ENCODE measurements at places on chromosomes 3 and 15.

- DNase-seq: no peak
These were observed 21.4 kb upstream of the NR2C2 start for GRCh38 chr3:14925729-14926591.

DNA sequence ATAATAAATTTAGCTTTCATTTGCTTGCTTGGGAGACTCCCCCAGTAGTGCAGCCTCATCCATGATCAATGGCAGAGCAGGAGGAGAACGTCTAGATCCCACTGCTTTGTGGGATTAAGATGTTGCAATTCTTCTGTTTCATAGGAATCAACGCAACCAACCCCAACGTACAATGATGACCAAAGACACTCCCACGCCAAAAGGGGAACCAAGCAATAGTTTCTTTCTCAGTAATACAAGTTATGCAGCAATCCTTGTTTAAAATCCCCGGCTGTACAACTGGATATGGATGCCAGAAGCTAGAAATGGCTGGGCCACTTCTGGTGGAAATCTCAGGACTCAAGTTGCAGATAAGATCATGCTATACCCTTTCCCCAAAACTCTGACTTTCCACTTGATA is 411.2 kb downstream of the VPS13C start:
- no peak for DNase-seq

DNA sequence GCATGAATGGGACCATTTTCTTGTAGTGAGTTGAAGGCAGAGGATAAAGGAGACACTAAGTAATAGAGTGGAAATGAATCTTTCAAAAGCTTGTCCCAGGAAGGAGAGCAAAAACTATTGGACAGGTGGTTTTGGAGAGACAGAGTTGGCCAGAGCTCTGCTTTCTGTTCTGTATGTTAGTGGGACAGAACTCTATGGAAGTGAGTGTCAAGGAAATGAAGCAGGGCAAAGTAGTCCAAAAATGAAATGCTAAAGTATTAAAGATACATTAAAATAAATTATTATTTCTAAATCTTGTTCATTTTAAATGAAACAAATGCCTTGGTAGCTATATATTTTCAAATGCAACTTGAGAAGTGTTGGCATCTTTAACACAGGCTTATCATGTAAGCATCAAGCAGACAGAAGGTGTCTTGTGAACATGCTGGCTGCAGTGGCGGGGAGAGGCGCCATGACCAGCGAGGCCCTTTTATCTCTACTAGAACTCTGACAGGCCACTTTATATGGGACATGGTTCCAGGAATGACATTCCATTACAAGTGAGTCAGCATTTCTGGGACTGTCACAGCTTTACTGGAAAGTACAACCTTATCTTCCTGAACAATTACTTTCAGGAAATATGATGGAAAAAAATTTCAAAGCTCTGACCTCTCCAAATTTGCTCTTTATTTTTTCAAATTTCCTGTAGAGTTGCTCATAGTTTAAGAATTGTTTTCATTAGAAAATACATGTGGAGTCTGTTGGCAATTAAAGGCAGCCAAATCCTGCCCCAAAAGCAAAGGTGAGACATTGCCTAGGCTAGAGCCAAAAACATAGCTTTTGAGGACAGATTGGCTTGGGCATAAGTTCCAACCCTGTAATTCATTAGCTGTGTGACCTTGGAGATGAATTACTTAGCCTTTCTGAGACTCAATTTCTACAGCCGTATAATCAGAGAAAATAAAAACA is 106.5 kb downstream of the ECT2 start:
- no peak for DNase-seq

DNA sequence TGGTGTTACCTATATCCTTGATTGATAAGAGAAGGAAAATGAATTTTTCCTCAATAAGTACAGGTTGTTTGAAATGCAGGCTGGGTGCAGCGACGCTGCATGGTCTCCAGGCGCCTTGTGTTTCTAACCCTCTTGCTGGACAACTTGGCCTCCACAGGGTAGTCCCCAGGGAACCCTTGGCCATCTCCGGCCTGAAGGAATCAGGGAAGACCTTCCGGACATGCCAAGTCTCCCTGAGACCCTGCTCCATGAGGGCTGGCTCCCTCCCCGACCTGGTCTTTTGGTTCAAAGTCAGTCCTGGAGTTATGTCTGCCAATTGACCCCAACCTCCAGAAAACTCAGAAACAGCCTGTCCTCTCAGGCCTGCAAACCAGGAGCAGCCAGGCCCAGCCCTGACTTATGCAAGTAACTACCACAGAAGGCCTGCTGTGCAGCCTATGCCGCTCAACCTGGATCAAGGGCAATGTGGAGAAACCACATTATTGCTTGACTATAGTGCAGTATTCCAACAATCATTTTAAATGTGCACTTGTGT is 98.3 kb downstream of the LIPC start:
- no peak for DNase-seq

GRCh38 chr3:184272269-184272668 is 3.6 kb upstream of the ECE2 start:
- no peak for DNase-seq

DNA sequence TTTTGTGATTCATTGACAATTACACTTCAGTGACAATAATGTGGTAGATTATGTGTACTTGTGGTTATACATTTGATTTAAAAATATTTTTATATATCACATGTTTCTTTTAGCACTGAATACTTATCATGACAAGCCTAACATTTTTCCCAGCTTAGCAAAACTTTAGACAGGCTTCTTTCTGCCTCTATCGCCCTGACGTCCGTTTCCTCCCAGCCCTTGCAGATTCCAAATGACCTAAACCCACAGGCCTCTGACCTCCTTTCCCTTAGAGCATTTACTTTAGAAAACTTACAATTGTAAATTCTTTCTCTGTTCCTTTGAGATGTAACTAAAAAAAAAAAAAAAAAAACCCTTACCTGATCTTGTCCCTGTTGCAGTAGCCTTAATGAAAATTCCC is 326.1 kb downstream of the UNC13C start:
- DNase-seq: no peak

DNA sequence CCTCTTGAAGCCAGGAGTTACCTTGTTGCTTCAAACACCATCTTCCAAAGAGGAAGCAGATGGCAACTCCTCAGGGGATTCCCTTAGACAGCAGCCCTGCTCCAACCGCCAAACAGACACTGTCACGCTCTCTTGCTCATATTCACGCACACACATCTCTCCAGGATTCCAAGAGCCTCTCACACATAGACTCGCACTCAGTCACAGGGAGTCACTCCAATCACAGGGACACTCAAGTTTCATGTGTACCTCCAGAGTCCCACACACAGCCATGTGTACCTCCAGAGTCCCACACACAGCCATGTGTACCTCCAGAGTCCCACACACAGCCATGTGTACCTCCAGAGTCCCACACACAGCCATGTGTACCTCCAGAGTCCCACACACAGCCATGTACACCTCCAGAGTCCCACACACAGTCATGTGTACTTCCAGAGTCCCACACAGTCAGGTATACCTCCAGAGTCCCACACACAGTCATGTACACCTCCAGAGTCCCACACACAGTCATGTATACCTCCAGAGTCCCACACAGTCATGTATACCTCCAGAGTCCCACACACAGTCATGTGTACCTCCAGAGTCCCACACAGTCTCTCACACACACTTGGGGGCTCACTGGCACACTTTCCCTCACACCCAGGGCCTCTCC is 6.1 kb downstream of the VWA5B2 start:
- no peak for DNase-seq

- no peak for DNase-seq
These were observed 1.3 kb downstream of the TRANK1 start for GRCh38 chr3:36943601-36944000.

- peak; percentile 73 for DNase-seq
These were observed at the start of gene ZMYND10 for GRCh38 chr3:50345586-50346234. TSS of gene ZMYND10 (minus strand) at chr3:50345732. CDS start at chr3:50345579, 153 bp downstream.

GRCh38 chr3:140332131-140332530 is 345.7 kb upstream of the TRIM42 start:
- no peak for DNase-seq

GRCh38 chr15:80778964-80779657 is at the start of gene CEMIP:
TSS of gene CEMIP (plus strand) at chr15:80779370. CDS start at chr15:80873880, 94,510 bp downstream.
- peak; percentile 59 for DNase-seq

DNA sequence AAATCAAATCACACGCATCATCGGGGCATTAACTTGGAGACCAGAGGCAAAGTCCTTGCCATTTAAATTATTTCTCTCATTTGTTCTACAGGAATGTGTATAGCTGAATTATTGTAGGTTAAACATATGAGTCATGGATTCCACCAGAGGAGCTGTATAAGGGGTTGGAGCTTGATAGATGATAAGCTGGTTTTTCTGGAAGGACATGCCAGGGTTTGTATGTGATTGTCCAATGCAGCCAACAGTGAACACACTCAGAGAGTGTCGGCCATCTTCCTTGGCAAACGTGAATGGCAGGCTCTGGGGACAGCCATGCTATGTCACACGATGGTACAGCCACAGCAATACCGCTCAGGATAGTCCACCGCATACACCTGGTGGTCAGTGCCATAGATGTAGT is 25.1 kb downstream of the SSUH2 start:
- DNase-seq: no peak

- DNase-seq: no peak
These were observed 25.6 kb downstream of the TEX9 start for GRCh38 chr15:56390739-56391267.

- peak; percentile 12 for DNase-seq
These were observed at the start of gene FBXL2 for GRCh38 chr3:33277193-33277882. TSS of gene FBXL2 (plus strand) at chr3:33277442. CDS start at chr3:33277513, 71 bp downstream.

DNA sequence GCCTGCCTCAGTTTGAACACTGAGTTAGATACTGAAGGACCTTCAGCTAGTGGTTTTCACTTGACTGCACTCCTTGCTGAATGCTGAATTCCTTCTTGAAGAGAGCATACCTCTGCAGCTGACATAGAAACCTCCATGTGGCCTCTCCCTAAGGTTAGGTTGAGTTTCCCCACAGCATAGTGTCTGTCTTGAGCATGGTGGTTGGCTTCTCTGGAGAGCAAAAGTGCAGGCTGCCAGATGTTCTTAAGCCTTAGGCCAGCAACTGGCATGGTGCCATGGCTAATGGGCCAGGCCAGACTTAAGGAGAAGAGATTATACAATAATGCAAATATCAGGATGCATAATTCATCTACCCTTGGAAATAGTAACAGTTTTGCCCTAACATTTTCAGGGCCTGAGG is 545.6 kb upstream of the ZNF385D start:
- no peak for DNase-seq

- no peak for DNase-seq
These were observed 320.3 kb upstream of the TGFBR2 start for GRCh38 chr3:30286007-30286669.

DNA sequence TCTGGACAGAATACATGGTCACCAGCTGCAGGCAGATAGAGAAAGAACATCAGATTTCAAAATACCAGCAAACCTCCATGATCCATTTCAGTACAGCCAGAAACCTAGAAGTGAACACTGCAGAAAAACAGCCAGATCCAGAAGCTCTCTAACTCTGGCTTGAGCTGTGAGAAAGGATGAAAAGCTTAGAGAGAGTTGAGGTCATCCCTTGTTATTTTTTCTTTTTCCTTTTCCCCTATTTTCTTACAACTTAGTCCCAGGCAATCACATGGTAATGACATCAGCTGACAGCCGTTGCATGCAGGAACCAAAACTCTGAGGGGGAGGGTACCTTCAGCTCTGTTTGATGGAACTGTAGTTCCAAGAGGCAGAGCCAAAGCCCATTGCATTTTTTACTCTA is 113.2 kb downstream of the TCF12 start:
- DNase-seq: no peak

- DNase-seq: no peak
These were observed 54.1 kb downstream of the EXOG start for GRCh38 chr3:38549957-38550840.

- DNase-seq: no peak
These were observed 7.1 kb upstream of the DLL4 start for GRCh38 chr15:40921949-40922607.

GRCh38 chr3:14422016-14422963 is 19.9 kb downstream of the SLC6A6 start:
- DNase-seq: no peak

DNA sequence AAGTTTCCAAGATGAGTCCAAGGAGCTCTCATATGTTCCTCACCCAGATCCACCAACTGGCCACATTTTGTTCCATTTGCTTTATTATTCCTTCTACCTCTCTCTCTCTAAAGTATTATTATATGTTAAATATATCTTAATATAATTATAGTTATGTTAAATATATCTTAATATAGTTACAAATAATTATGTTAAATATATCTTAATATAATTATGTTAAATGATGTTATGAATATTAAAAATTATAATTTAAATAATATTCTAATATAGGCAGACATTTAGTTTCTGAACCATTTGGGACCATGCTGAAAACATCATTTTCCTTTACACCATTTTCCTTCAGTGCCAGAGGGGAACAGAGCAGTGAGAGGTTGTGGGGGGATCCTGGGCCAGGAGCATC is 50.0 kb upstream of the MEX3B start:
- DNase-seq: no peak

DNA sequence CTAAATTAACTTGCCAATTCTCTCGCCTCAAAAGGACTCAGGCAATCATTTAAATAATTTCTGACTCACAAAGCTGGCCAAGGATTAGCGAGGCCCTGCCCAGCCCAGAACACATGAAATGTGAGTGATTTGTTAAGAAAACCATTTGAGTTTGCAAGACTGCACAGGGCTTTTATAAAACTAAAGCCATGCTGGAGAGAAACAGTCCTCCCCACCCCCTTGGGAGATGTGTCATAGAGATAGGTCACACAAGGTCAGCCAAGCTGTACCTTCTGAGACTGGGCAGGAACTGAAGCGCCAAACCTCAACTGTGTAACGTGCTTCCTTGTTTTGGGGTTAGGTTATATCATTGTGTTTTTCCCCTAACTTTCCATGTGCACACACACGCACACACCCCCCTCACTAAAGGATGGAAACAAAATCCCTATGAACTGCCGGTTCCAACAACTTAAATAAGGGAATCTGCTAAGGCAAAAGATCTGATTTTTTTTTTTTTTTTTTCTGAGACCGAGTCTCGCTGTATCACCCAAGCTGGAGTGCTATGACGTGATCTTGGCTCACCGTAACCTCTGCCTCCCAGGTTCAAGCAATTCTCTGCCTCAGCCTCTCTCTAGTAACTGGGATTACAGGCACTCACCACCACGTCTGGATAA is 8.1 kb downstream of the SPATA12 start:
- no peak for DNase-seq

DNA sequence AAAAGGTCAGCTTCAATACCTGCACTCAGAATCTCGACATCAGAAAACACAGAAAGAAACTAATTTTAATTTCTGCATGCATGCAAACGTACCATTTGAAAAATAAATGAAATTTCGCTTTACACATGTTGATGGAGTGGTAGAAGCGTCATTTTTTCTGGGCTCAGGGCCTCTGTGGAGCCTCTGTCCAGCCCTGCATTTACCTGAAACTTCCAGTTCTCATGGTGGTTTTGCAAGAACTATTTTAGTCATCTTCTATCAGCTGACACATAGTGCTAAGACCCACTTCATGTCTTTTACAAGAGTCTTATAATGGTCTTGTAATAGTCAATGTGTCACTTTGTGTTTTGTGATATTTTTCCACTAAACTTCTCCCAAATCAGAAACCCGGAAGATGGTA is 5.3 kb downstream of the KY start:
- DNase-seq: no peak

- no peak for DNase-seq
These were observed 14.7 kb downstream of the PCYT1A start for GRCh38 chr3:196272826-196273225.

- DNase-seq: no peak
These were observed 86.1 kb upstream of the NTRK3 start for GRCh38 chr15:88342666-88343065.

- DNase-seq: no peak
These were observed 1.9 kb downstream of the GATA2 start for GRCh38 chr3:128490915-128491690.
